ENCODE measurements at places on chromosomes 2 and 18.
A peak's percentile ranks its signal among the peaks of the same experiment; 100 is the strongest.

DNA sequence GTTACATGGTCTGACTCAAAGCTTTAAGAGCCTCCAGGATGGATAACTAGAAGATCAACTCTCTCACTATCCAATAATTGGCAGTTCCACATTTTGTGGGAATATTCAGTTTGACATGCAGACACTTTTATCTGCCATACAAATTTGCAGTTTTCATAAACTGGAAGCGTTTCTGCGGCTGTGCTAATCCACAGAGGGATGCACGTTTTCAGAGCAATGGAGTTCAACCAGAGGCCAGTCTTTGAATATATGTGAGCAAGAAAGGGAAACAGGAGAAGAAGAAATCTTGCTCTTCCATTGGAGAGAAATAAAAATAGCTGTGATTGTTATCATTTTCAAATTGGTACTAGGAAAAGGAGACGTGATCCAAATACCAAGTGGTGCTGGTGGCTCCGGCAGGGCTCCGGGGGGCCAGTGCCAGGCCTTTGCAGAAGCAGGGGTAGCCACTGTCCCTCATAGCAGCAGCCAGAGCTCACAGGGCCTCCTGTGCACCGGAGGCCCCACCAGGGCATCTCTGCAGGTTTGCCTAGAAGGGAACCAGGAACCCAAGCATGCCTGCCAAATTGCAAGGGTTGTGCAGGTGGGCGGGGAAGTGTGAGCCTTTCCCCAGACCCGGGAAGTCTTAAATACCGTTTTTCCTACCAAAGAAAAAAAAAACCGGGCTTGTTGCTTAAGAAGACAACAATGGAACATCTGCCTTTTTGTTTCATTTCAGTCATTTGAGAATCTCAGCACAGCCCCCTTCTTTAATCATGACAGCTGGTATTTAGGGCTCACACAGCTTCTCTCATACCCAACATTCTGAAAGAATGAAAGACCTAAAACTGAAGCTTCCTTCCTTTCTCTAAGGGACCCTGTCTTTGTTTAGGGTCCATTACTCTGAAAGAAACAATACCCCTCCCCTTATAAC, 791.1 kb upstream of the SOX11 start:
- DNase-seq = no peak

- no peak for DNase-seq
Observed at GRCh38 chr2:218567797-218568189, 358 bp downstream of the USP37 start.

- no peak for DNase-seq
Observed at GRCh38 chr18:74742573-74743243, 145.0 kb downstream of the ZNF407 start.

- DNase-seq = no peak
Observed at GRCh38 chr18:40926679-40927078, 1028.4 kb upstream of the PIK3C3 start.

DNA sequence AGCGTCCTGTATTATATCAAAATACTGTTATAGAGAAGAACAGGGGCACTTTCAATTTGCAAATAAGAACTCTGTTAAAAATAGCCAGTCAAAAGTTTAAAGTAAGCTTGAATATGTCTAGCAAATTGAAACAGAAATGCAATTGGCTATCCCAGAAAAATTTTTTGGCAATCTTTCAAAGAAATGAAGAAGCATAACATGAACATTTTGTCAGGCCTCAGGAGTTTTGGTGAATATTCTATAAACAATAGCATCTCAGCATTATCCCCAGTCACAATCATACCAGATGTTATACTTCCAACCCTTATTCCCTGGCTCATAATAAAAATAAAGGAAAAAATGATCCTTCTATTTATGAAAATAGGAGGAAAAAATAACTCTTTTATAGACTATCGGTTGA, 252.4 kb downstream of the GRB14 start:
- DNase-seq = no peak

GRCh38 chr2:150569761-150570160, 82.3 kb upstream of the RND3 start:
- DNase-seq = no peak

DNA sequence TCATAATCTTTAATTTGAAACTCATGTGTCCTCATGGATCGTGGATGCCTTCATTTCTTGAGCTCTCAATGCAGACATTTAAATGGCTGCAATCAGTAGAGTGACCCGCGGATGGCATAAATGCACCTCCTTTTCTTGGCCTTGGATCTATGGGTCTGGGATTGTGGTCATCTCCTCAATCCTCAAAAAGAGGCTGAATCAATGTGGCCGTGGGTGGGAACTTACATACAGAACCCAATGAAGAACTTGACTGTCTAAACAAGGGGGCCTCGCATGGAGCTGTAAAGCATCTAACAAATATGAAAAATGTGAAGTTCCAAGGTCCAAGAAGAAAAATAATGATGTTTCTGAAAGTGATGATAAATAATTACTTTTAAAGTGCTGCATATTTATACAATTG, 2.9 kb downstream of the HOXD13 start:
- no peak for DNase-seq

- DNase-seq = no peak
Observed at GRCh38 chr2:61172671-61173070, 10.7 kb downstream of the C2orf74 start.

DNA sequence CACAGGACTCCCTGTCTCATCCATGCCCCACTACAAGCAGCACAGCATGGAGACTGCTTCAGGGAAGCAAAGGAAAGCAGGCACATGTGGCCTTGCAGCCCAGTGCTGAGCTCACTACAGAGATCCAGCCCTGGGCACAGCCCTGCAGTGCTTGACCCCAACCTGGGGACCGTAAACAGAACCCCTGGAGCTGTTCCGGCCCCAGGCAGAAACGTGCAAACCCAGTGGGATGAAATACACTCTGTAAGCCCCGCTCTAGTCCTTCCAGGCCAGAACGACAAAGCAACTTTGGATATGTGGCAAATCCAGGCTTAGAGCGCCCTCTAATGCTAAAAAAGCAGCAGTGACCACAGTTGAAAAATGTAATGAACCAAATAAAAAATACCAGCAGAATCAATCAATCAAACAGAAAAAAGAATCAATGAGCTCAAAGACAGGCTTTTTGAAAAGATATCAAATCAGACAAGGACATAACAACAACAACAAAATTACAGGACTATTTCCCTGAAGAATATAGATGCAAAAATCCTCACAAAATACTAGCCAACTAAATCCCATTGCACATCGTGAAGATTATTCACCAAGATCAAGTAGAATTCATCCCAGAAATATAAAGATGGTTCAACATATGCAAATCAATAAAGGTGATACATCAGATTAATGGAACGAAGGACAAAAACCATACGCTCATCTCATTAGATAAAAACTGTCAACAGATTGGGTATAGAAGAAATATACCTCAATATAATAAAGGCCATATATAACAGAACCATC, 45.6 kb downstream of the ZNF519 start:
- peak; percentile 10 for DNase-seq

DNA sequence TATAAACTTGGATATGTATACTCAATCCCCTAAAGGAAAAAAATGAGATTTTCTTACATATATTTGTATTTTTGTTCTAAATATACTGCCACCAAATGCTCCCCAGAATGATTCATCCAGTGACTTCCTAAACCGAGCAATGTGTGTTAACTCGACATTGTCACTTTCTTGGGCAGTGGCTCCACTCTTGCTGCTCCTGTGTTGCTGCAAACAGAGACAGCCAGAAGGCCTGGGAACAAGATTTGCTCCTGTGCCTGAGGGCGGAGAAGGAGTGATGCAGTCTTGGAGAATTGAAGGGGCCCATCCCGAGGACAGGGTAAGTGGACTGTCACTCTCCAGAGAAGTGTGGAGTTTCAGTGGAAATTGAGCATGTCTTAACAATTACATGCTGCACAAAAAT, 32.7 kb downstream of the DSG4 start:
- no peak for DNase-seq

DNA sequence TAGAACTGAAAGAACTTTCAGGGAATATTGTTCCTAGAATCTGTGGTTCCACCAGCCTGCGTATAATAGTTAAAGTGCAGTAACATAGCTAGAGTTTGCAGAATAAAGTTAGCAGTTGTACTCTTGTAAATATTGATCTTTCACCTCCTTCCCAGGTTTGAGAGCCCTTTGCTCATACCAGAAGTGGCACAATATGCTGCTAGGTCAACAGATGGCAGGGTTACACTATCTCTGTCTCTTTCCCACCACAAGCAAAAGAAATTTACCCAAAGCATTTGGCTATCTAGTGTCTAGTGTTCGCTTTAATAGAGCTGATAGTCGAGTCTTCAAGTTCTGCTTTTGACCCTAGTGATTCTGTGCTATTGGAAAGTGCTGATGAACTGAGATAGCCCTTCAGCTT, 119.0 kb upstream of the KLHL14 start:
- no peak for DNase-seq

DNA sequence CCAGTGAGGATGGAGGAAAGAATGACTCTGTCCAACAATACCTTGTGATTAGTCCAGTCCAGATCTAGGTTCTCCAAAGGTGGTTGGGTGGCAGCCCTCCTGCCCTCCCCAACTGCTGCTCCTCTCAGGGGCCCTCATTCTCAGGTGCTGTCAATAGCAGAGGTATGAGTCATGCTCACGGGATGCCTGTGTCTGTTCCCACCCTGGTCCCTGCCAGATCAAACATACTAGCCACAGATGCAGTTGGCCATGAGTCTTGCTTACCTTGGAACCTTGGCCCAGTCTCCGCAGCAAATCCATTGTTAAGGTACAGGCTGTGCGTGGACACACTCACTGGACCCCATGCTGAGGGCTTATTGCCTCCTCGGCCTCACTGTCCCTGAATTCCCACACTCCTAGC, 24.9 kb upstream of the RPIA start:
- DNase-seq = no peak

DNA sequence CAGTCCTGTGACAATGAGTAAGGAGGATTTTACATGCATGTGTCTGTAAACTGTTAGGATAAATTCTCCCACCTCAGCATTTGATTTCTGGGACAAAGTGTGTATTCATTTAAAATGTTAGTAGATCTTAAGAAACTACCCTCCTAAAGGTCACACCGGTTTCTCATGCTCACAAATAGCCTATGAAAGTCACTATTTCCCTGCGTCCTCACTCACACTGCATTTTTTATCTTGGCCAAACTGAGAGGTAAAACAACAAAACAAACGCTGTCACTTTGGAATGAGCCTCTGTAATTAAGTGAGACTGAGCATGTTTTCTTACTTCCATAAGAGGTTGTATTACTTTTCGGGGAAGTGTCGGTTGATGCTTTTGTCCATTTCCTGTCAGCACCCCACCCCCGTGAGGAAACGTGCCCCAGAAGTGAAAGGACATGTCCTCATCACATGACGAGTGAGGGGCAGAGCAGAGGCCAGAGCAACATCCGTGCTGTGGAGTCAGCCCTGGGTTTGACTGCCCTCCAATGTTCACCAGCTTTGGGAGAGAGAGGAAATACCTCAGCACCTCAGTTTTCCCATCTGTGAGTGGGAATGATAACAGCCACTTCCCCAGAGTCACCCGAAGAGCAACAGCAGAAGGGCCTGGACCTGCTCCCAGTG, 3.1 kb downstream of the GYPC start:
- peak; percentile 51 for DNase-seq

- DNase-seq = no peak
Observed at GRCh38 chr2:236173036-236173728, 5.0 kb upstream of the GBX2 start.

DNA sequence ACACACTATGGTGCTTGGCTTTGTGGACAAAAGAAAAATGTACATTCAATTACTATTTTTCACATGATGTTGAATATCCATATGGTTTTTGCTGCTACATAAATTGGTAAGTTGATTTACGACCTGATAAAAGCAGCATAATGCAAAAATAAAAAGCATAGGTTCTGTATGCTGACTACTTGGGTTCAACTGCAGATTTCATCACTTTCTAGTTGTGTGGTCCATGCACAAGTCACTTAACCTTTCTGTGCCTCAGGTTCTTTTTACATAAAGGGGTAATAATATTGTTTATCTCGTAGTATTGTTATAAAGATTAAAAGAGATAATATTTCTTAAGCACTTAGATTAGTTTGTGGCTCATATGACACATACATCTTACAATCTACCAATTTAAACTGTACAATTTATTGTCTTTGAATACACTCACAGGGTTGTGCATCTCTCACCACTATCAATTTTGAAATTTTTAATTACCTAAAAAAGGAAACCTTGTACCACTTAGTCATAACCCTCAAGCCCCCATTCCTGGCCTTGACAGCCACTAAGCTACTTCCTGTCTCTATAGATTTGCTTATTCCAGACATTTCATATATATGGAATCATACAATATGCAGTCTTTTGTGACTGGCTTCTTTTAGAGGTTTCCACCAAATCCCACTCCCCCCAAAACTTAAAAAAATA, 1443.9 kb downstream of the SUCLG1 start:
- no peak for DNase-seq

- DNase-seq = no peak
Observed at GRCh38 chr2:2324119-2324518, 7.0 kb downstream of the MYT1L start.

- DNase-seq = no peak
Observed at GRCh38 chr18:79852561-79853302, 55.0 kb downstream of the KCNG2 start.

- DNase-seq = no peak
Observed at GRCh38 chr2:213066443-213066743, 85.0 kb downstream of the IKZF2 start.

GRCh38 chr2:209086761-209087160, 337.1 kb upstream of the MAP2 start:
- DNase-seq = no peak

DNA sequence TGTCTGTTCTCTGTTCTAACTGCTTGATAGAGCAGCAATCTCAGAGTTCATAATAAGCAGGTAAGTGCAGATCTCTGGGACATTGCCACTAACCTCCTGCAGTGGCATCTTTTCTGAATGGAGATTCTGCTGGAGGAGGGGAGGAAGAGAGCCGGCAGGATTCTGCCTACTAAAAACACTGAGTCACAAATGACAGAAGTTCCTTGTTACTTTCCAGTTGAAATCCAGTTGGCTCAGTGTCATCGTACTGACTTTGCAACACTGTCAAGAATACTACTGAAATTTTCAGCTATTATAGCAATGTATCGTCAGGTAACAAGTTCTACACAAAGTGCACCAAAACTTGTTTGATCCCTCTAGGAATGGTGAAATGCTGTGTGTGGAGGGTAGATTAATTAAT, 79.6 kb upstream of the ST6GAL2 start:
- no peak for DNase-seq
